ENCODE measurements at places on chromosomes 1 and 21.
A peak's percentile ranks its signal among the peaks of the same experiment; 100 is the strongest.

GRCh38 chr1:184881941-184882913 lies 92.1 kb downstream of the NIBAN1 start:
- no peak for DNase-seq

GRCh38 chr1:96072021-96072420 lies 649.6 kb upstream of the PTBP2 start:
- no peak for DNase-seq

DNA sequence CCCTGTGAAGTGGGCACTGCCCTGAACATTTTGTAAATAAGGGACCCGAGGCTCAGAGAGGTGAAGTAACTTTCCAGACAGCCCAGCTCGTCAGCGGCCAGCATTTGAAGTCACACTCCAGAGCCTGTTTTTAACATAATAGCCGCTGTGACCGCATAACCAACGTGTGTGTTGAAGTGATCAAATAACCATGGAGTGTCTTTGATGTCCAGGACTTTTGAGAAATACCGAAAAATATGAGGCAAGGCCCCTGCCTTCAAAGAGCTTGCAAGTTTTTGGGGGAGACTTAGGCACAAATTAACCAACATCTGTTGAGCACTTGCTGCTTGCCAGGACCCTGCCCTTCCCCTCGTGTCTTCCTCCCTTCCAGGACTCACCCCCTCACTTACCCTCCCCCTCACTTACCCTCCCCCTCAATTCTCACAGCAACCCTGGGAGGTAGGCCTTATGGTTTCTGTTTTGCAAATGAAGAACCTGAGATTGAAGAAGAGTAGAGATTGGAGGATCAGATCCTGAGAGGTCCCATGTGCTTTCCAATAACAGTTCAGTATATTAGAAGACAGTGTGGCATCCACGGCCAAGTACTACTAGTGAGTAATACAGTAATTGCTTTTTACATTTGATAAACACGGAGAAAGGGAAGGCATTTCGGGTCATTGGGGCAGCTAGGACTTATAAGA lies 1.3 kb upstream of the SLC16A1 start:
- peak; percentile 43 for DNase-seq

DNA sequence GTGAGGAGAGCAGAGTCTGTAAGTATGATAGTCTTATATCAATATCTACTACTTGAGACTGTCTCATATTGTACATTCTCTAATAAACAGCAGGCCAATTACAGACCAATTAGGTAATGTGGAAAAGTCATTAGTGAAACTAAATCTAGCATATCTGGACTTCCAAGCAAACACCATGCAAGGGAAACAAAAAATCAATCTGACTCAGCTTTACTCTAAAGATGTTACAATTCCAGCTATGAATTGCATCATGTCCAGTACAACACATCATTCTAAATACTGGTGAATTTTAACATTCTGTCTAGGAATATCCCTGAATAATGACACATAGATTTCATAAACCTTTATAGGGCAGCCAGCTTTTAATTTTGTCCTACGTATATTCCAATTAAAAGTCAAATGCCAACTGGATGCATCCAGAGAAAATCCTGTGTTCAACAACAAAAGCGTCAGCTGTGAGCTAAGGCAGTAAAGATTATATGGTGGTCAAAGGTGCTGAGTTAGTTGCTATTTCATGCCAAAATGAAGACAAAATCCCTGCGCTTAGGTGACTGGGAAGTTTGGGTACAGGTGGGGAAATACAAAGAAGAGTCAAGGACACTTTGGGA lies 159.3 kb downstream of the TTLL7 start:
- DNase-seq, result no peak

GRCh38 chr1:224700918-224701531 lies 84.9 kb downstream of the CNIH3 start:
- peak; percentile 32 for DNase-seq

DNA sequence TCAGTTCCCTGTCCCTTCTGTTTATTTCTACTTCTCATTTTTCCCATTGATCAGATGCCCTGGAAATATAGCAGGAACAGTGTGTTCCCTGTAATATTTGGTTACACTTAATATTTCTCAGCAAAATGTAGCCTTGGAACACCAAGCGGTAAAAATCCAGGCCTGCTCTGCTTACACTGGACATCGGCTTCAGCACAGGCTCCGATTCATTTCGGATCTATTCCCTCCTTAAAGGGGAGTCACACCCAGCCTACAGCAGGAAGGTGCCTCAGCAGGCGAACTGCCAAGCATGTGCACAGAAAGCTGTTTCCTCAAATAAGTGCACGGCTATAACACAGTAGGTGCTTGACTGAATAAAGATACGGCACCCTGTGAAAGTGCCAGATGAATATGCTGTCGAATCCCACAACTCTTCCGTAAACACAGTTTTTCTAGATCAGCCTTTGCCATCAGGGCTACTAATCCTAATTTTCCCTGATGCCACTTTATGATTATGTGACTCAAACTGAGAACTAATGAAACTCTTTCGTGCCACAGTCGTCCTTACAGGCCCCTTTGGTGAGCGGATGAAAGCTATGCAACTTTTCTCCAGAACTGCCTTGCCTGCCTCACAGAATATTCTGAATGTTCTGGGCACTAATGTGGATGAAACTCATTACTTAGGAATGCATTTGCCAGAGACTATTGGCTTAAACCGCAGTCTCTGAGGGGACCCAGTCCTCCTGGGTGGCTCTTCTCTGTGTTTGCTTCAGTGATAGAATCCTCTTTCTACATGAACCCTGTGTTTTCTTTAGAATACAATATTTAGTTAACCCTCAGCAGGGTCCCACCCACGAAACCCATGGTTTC lies 275.5 kb upstream of the RUNX1 start:
- DNase-seq, result no peak

GRCh38 chr1:116693759-116694480 lies 26.4 kb upstream of the IGSF3 start:
- DNase-seq, result no peak

DNA sequence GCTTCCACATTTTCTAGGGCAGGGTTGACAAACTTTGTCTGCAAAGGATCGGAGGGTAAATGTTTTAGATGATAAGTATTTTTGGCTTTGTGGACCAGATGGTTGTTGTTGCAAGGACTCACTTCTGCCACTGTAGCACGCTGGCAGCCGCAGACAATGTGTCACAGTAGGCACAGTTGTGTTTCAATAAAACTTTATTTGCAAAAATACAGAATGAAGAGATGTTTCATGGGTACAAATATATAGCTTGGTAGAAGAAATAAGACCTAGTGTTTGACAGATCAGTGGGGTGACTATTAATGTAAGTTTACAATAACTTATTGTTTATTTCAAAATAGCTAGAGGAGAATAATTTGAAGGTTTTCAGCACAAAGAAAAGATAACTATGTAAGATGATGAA lies 127.8 kb downstream of the GRIK3 start:
- no peak for DNase-seq

GRCh38 chr1:74697832-74698231 lies 24.2 kb upstream of the ERICH3 start:
- DNase-seq, result no peak

DNA sequence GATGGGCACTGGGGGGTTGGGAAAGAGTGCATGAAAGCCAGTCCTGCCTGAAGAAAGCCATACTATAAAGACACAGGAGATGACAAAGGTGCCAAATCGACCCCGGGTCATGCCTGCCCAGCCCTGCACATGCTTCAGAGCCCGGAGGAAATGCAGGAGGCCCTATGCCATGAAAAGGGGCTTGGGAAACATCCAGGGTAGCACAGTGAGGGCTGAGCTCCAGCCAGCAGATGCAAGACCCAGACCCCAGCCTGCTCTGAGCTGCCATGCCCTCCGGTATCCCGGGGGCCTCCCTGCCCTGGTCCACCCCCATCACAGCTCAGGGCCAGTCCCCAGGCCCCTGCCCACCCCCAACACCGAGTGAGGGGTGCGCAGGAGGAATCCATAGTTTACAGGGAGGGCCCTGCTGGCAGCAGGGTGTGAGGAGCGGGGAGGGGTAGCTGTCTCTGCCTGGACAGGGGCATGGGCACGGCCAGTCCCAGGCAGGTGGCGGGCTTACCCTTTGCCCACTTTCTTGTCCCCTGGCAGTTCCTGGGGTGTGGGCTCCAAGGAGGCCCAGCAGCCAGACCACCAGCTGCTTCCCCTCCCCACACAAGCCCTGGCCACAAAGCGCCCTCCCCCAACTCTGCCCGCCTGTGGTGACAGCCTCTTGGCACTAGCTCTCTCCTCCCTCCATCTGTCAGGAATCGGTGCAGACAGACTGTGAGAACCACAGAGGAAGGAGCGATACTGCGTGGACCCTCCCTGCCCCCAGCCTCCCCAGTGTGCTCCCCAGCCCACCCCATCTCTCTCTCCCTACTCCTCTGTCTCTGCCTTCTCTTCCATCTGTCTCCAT lies 16.8 kb downstream of the LRP8 start:
- no peak for DNase-seq

GRCh38 chr1:31663622-31664452 lies 19.2 kb upstream of the PEF1 start:
- DNase-seq, result peak; percentile 81

DNA sequence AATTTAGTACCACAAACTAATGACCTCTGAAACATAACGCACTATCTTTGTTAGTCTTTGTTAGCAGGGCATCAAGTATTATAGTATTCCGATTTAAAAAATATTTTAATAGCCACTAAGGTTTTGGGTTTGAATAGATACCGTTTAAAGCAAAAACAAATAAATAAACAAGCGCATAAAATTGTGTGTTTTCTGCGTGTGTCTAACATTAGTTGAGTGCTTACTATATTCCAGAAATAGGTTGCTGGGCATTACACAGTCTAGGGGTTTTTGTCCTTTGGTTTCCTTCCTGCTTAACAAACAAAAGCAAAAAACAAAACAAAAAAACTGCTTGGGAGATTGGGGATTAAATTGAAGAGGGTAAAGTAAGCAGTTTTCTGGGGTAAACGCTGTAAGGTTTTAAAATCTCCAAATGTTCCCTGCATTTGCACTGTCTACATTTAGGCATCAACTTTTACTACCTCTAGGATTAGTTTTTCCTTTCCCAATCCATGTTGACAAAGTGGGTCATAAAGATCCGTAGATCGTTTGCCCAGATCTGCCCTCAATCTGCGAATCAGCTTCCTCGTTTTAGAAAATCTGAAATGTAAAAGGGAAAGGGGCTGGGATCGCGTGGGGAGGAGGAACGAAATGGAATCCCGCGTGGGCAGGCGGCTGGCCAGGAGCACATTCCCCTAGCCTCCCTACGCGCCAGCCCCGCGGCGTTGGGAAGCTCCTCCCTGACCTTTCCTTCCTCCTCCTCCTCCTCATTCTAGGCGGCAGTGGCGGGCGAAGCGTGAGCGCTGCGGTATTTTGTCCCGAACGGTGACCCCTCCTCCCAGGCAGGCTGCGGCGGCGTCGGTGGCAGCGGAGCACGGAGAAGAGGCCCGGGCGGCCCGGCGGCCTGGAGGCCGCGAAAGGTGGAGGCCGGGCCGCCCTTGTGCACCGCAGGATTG lies at the start of gene KCTD3:
Gene KCTD3 (plus strand): TSS at position 749 of the 935 bp plus-strand sequence. CDS start 382 bp downstream, outside the sequence.
- no peak for DNase-seq

GRCh38 chr1:116754198-116754977 lies at the start of gene CD2:
CD2 (plus strand) TSS chr1:116754430; CDS start chr1:116754493, 63 bp downstream.
- no peak for DNase-seq

DNA sequence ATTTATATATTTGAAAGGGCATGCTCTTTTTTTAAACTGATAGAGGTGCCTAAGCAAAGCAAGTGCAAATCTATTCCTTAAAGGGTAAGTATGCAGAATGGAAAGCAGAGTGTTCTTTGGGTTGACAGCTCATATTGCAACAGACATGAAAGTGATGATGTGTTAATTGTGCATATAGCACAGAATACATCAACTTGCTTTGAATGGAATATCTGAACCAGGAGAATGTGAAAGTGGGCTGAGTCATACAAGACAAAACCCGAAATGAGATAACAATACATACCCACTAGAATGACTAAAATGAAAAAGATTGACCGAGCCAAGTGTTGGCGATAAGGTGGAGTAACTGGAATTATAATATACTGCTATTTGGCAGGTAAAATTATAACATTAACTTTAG lies 4.3 kb downstream of the CR1 start:
- DNase-seq, result no peak

DNA sequence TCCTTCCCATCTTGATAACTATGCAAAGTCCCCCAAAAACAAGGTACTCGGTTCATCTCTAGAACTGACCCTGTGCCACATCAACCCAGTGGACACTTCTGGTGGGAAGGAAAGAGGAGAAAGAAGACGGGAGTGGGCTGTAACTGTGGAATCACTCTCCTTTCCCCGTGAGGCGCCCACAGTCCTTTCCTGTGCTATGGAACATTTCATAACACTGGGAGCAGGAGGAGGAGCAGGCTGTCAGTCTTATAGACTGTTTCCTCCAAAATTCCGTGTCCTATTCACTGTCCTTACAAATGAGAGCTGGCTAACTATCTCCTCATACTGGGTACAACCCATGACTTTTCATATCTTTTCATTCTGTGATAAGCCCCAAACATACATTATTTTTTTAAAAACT lies 40.7 kb downstream of the PLEKHA6 start:
- no peak for DNase-seq

DNA sequence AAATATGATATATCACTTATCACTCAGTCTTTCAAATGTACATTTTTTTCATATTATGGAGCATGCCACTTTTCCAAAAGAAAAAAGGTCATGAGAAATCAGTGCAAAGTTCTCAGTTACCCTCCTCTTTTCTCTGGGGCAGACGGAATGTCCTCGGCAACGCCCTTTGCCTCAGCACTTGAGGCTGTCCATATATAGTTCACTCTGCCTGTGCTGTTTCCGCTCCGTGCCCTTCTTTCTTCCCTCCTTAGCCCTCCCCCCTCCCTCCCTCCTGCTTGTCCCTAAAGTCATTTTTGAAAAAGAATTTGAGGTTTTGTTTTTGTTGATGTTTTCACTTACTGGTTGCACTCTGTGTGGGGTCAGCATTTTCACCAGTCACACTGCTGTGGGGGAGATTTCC lies 5.4 kb downstream of the BARHL2 start:
- no peak for DNase-seq

- no peak for DNase-seq
These were observed 109.1 kb downstream of the CD247 start for GRCh38 chr1:167409183-167409582.

GRCh38 chr1:110879758-110880606 lies 7.0 kb downstream of the CD53 start:
- no peak for DNase-seq

GRCh38 chr1:109828756-109829505 lies 65.2 kb upstream of the EPS8L3 start:
- DNase-seq, result no peak

- no peak for DNase-seq
These were observed 106.5 kb upstream of the COL24A1 start for GRCh38 chr1:86263101-86263500.

- DNase-seq, result peak; percentile 91
These were observed 49.8 kb upstream of the RIPK4 start for GRCh38 chr21:41816583-41817165.

- no peak for DNase-seq
These were observed 10.8 kb upstream of the TTLL10 start for GRCh38 chr1:1162597-1163537.

All from GM12891 (cell line).